Pons (tissue), 1 donor: ENCODE measurements at places on chromosomes 4 and X.
A peak's percentile ranks its signal among the peaks of the same experiment; 100 is the strongest.

- no peak for DNase-seq
Observed at GRCh38 chr4:114225436-114225835, 246.0 kb upstream of the ARSJ start.

DNA sequence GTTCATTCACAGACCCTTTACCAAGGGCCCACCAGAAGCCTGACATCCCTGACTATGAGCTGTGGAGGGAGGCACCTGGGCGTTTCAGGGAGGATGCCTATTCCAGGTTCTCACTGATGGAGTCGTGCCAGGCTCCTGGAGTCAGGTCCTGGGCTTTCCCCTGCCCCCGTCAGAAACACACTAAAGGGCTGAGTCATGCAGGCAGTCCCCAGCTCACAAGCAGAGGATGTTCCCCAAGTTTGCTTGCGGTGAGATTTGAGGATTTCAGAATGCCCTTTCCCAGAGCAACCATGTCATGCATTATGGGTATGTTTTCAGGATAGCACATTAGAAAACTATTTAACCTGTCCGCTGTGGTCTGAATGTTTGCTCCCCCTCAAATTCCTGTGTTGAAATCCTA is 45.2 kb downstream of the FHDC1 start:
- DNase-seq: no peak

- DNase-seq: no peak
Observed at GRCh38 chr4:155734065-155734464, 24.8 kb upstream of the GUCY1B1 start.

DNA sequence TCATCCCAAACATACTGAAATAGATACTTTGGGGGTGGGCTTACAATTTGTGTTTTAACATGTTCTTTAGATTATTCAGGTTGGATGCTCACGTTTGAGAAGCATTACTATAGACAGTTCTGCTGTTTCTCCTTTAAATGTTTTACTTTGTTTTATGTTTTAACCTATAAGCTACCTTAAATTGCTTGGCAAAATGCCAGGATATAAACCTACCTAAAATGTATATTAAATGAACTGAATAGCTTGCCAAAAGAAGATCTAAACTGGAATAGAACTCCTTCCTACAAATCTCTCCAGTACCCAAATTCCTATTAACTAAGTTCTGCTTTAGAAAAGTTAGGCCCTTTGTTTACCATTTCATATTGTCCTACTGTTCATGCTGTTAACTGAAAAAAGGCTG is 124.4 kb downstream of the TBX22 start:
- DNase-seq: no peak

- DNase-seq: no peak
Observed at GRCh38 chr4:81919810-81920209, 448.1 kb upstream of the RASGEF1B start.

DNA sequence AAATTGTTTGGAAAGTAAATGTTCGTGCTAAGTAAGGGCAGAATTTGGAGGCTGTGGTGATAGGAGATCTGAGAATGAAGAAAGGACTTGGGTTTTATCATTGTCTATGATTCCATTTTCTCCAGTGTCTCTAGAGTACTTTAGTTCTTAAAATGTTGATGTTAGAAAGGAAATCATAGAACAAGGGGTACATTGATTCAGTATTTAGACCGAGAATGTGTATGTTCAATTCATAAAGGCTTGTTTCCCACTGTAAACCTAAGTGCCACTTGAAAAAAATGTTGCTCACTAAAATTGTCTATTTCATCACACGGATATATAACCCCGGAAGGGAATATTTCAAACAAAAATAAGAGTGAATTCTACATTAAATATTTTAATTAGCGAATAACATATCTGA is 159.3 kb upstream of the ETNPPL start:
- no peak for DNase-seq

GRCh38 chrX:44099366-44099765 is 126.2 kb upstream of the NDP start:
- DNase-seq: no peak

- DNase-seq: no peak
Observed at GRCh38 chr4:48228949-48229348, 40.7 kb downstream of the TEC start.

GRCh38 chrX:118199997-118200396 is 83.4 kb upstream of the KLHL13 start:
- DNase-seq: no peak

GRCh38 chr4:145732001-145732815 is 52.3 kb downstream of the C4orf51 start:
- DNase-seq: peak; percentile 24

- DNase-seq: no peak
Observed at GRCh38 chrX:148917441-148917840, 417.0 kb downstream of the AFF2 start.

DNA sequence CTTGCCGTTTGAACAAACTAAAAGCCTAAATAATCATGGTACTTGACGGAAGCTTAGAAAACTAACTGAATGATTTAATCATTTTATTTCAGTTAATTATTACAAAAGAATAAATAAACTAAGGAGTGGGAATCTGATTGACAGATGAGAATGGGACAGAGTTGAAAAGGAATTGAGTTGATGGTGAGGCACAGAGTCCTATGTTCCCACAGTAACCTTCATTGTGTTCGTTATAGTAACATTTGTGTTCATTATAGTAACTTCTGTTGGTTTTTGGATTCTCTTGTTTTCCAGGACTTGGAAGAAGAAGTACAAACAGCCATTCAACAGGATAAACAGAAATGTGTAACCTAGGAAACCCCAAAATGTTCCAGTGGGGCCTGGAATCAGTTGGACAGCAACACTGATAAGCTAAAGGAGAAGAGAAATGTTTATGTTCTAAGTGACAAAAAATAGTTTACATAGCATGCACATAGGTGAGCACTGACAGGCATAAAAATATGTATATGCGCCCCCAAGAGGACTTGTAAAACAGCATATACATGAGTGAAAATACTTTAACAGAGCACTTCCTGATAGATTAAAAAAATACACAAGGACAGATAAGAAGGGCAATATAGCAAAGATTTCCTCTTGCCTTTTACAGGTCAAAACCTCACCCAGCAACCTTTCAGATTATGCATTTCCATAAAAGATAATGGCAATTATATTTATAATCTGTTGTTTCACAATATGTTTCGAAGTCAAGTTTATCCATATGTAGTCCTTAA is 218.6 kb upstream of the HTR2C start:
- DNase-seq: no peak

DNA sequence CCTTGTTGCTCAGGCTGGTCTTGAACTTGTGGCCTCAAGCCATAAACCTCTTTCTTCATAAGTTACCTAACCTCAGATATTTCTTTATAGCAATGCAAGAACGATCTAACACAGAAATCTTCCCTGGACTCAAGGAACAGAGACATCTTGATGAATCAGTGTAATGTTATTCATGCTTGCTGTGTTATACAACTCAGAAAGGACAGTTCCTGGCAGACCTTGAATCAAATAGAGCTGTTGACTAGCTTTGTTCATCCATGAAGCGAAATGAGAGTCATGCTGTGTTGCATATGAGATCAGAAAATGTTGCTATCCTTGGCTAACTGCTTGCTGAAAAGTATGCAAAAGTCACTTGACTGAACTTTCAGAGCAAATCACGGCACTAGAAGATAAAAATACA is 72.6 kb upstream of the ARHGAP24 start:
- DNase-seq: no peak

DNA sequence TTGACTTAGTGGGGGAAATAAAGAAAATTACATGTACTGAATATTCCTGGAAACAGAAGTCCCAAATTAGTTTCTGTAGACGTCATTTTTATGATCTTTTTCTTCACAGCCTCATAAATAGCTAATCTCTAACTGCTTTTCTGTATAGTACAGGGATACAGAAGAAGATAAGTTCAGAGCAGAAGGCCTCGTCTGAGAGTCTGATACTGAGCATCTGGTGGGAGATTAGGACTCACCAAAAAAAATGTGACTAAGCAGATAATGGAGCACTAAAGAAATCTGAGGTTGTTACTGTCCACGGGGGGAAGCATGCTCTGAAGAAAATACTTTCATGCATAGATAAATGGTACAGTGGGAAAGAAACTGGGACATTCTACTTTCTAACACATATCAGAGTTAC is 115.3 kb upstream of the TRPC5 start:
- DNase-seq: no peak

GRCh38 chr4:56115898-56116297 is 167.2 kb downstream of the CEP135 start:
- DNase-seq: no peak

GRCh38 chrX:28351801-28352200 is 235.4 kb upstream of the IL1RAPL1 start:
- no peak for DNase-seq

- DNase-seq: peak; percentile 13
Observed at GRCh38 chr4:173807347-173807746, 277.3 kb upstream of the HAND2 start.

DNA sequence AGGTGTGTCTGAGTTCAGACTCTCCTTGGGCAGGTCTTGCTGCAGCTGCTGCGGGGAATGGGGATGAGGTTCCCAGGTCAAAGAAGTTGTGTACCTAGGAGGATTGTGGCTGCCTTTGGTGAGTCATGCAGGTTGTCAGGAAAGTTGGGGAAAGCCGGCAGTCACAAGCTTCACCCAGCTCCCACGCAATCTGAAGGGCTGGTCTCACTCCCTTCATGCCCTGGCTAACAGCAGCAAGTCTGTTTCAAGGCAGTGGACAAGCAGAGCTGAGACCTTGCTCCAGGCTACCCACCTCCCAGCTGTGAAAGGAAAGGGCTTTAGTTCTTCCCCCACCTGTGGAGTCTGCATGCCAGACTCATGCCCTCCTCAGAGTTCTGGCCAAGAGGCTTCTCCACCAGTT is 287.2 kb downstream of the DTHD1 start:
- DNase-seq: no peak

DNA sequence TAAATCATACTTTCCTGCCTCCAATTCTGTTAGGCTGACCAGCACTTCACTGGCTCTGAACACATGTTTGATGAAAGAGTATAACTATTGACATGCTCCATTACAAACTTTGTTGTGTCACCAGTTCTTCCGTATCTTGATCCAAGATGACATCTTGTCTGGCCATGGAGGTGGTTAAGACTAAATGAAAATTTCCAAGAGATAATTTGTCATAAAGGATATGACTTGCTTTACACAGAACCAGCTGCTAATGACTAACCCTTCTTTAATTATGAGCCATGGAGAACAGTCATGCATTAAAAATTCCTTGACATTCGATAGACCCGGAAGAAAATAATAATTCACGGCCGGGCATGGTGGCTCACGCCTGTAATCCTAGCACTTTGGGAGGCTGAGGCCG is 17.7 kb upstream of the N4BP2 start:
- no peak for DNase-seq

GRCh38 chr4:182749667-182750167 is 167.5 kb downstream of the DCTD start:
- no peak for DNase-seq

DNA sequence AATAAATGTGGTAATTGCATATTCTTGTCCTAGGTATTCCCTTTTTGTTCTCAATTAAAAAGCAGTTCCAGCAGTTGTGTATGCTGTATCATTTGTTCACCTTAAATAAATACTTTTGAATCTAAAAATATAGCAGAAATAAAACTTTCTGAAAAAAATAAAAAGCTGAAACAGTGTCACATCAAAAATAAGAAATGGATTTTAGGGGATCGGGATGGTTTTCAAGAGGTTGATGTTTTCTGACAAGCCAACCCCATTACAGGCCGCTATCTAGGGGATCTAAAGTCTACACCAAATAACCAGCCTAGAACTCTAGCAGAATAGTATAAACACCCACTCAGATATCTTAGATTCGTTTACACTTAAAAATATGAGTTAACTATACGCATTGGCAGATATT is 95.4 kb upstream of the MAML3 start:
- no peak for DNase-seq

DNA sequence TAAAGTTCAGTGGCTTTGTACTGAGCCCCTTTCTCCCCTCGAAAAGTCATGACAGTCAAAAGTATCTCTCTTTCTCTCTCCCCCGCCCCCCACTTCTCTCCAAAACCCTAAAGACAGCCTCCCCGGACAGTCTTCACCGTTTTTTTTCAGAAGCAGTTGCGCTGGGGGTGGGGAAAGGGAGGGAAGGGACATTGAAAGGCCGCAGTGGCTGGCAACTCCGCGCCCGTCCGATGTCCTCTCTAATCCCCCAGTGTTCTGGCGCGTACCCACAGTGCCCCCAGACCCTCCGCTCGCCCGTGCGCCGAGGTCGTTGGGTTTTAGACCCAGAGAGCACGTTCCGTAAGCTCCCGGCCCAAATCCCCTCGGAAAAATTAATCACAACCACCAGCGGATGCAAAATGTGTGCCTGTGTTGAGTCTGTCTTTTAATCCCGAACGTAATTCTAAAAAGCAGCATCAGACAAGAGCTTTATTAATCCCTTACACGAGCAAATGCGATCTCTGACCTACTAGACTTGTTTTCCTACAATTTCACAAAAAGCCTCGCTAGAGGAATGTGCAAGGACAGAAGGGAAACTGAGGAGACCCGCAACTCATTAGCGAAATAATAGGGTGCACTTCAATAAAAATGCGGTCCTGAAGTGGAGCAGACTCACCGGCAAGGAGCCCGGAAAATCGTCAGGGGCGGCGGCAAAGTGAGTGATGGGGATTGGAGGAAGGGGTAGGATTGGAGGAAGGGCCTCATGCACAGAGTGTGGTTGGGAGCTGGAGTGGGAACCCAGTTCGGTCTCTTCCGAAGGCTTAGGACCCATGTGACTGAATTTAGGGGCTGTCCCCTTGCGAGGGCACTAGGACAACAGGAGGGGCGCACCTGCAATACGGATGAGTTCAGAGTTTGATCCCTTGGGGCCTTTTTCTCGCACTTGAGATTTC is 12.2 kb upstream of the PRDM8 start:
- peak; percentile 41 for DNase-seq

GRCh38 chr4:152719801-152720556 is 40.2 kb upstream of the TMEM154 start:
- DNase-seq: no peak

GRCh38 chr4:174332741-174333493 is 49.2 kb downstream of the CEP44 start:
- no peak for DNase-seq

DNA sequence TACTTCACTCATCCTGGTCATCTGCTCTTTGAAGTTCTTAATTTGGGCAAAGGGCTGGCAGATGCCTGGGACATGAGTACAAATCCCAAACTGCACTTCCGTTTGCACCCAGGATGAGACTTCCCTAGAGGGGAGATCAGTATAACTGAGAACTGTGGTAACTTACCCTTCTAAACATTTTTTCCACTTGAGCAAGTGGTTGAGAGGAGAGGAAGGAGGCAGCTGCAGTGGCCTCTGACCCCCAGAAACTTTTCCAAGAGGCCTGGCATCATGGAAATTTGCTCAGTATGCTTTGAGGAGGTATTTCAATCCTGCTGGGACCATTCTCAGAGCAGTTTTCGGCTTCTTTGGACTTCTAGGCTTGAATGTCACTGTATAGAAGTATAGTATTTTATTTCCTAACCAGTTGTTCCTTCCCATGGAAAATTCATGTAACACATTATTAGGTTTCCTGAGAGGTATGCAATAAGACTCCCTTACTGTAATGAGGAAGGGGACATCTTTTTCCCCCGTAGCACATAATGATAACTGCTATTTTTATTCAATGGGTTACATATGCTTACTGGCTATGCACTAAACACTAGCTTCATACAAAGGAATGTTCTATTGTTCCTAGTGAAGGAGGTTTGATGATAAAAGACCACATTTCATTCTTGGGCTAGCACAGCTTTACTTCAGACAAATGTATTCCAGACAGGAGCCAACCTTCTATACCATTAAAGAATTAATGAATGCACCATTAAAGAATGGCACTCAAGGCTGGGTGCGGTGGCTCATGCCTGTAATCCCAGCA is 129.3 kb downstream of the SHROOM3 start:
- no peak for DNase-seq

GRCh38 chr4:128385683-128386304 is 98.2 kb upstream of the PGRMC2 start:
- DNase-seq: peak; percentile 38
